ENCODE measurements at places on chromosomes 16 and 17.

DNA sequence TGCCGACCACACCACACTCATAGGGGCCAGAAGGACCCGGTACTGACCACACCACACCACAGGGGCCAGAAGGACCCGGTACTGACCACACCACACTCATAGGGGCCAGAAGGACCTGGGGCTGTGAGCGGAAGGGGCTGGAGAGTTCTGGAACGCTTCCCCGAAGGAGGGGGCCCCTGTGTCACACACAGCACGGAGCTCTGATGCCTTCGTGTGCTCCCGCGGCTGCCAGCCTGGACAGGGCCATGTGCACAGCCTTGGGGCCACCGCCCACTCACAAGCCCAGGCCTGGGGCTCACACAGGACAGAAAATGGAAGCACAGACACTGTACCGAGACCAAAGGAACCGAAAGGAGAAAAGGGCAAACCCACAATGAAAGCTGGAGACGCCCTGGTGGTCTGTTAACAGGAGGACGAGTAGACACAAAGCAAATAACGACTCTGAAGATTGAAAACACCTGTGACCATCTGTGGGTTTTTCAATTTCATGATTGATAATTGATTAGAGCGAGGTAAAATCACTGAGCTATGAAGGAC is 106.5 kb upstream of the METRNL start:
- no peak for DNase-seq

GRCh38 chr16:27627136-27627535 is 77.2 kb downstream of the KATNIP start:
- DNase-seq: no peak

- DNase-seq: no peak
These were observed 2.7 kb downstream of the LITAF start for GRCh38 chr16:11583889-11584565.

DNA sequence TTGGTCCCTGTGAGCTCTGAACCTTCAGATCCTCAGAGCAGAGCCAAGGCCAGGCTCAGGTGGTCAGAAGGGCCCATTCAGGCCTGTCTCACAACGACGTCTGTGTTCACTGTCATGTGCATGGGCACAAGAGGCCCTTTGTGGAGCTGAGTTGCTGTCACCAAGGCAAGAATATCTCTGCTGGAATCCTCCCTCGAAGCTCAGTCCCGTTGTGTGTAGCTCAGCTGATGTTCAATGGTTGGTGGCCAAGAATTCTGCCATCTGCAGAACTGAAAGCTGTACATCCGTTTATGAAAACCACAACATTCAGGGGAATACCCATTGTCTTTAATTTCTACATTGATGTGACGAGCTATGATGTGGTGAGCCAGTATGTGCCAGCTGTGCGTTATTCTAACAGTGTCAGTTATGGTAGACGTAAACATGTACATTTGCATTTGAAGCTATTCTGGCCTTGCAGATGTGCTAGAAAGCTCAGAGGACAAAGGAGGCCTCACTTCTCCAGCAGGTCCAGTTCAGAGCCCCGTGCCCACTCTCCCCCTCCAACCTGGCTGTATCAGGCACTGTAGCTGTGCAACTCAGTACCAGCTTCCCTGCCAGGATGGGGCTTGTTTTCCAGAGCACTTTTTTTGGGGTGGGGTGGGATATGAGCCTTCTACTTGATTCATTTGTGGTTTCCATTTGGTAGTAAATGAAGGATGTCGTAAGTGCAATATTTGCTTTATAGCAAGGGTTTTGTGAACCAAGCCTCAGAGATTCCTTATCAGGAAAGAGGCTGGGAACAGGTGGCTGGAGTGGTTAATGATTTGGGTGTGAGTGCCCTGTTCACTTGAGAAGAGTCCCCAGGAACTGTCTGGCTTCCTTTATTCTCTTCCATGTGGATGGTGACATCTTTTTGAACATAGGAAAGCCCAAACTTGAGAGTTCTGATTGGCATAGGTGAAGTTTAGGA is 56.1 kb downstream of the B9D1 start:
- peak; percentile 7 for DNase-seq

DNA sequence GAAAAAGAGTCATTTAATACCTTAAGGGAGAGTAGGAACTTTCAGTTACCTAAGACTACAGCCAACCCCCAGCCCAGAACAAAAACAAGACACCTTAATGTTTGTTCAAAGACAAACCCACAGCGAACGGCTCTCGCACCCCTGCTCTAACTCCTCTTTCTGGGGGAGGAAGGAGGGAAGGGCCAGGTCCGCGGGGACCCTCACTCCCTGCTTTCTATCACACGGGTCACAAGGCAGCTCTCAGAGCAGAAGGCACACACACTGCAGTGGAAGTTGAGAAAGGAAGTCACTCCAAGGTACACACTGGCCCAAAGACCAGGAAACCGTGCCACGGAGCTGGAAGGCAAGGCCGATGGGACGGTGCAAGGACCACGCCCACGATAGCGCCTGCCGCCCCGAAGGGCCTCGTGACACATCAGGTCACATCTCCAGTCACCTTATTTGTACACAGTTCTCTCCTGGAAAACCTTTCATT is 10.0 kb downstream of the LITAFD start:
- no peak for DNase-seq

GRCh38 chr17:4554441-4554996 is 665 bp downstream of the MYBBP1A start:
- DNase-seq: no peak

DNA sequence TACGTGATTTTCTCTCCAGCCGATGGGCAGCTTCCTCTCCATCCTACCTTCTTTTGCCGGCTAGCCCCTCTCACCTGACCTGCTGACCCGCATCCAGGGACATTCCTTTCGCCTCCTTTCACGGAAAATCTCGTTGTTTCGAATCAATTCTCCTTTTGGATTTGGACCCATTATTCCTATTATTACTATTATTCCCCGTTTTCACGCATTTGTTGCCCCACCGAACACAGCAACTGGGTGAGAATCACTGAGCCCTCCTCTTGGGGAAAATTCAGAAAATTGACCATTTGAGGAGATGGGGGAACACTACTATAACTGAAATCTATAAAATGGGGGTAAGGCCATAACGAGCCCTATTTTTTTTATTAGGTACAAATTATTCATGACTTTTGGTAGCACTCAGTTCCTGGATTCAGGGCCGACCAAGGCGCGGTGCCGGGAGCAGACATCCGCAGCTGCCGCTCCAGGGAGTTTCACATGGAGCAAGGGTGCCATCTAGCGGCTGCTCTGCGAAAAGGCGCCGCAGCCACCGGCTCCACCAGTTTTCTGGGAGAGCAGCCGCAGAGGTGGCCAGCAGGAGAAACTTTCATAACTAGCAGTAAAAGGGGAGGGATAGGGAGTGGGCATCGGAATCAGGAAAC is 3.3 kb upstream of the HOXB8 start:
- DNase-seq: peak; percentile 81

- DNase-seq: no peak
These were observed 19.5 kb downstream of the GP2 start for GRCh38 chr16:20307791-20308190.

- DNase-seq: no peak
These were observed 1200.0 kb downstream of the CDH11 start for GRCh38 chr16:63921737-63922295.

DNA sequence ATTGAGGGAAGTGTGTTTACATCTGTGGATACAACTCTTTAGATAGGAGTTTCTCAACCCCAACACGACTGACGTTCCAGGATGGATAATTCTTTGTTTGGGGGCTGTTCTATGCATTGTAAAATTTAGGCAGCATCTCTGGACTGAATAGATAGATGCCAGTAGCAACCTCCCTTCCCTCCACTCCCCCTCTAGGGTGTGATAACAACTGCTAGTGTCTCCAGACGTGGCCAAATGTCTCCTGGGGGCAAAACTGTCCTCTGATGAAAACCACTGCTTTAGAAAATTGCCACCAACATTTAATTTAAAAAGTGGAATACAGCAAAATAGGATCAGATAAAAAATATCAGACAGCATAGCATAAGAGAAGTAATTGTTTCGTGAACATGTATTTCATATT is 79.9 kb downstream of the HS3ST3A1 start:
- no peak for DNase-seq

GRCh38 chr16:29963021-29963743 is 1.3 kb downstream of the TMEM219 start:
- no peak for DNase-seq

DNA sequence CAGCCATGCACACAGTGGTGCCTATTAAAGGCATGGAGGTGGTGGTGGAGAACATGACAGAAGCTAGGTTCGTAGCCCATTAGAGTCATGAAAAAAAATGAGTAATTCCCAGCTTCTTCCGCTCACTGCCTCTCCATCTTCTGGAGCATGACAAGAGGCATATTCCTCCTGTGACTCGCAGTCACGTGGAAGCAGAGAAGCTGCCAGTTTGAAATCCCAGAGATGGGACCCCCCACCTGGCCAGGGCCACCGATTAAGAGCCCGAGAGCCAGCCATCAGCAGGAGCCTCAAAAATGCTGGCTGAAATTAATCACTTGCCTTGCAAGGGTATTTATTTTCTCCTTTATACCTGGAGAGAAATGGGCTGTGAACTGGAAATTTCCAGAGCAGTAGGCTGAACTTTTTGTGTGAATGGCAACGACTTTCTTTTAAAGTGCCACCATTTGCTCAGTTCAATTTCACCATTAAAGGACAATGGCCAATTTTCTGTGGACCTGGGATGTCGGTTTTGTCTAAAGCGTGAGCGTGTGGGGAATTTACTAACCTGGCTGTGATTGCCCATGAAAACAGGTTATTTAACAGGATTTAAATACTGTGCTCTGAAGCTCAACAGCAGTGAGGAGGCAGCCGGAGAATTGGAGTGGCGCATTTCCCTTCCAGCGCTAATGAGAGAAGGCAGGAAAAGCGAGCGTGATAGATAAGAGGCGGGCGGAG is 189.7 kb upstream of the SDK2 start:
- DNase-seq: no peak

DNA sequence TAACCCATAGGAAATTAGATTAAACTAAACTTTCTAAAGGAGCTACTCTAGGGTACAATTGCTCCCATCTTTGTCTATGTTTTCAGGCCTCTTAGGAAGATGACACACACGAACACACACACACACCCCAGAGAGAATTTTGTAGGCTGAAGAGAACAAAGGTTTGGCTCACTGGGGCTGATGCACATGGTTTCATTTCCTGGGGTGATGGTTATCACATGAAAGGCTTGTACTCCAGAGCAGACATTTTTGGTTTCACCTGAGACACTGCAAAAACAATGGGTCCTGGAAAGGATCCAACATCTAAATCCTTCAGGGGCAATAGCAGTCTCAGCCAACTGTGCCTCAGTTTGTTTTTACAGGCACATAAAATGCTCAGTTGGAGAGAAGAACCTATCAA is 62.8 kb downstream of the GRB7 start:
- no peak for DNase-seq

GRCh38 chr16:89114159-89114981 is 20.7 kb downstream of the ACSF3 start:
- no peak for DNase-seq

DNA sequence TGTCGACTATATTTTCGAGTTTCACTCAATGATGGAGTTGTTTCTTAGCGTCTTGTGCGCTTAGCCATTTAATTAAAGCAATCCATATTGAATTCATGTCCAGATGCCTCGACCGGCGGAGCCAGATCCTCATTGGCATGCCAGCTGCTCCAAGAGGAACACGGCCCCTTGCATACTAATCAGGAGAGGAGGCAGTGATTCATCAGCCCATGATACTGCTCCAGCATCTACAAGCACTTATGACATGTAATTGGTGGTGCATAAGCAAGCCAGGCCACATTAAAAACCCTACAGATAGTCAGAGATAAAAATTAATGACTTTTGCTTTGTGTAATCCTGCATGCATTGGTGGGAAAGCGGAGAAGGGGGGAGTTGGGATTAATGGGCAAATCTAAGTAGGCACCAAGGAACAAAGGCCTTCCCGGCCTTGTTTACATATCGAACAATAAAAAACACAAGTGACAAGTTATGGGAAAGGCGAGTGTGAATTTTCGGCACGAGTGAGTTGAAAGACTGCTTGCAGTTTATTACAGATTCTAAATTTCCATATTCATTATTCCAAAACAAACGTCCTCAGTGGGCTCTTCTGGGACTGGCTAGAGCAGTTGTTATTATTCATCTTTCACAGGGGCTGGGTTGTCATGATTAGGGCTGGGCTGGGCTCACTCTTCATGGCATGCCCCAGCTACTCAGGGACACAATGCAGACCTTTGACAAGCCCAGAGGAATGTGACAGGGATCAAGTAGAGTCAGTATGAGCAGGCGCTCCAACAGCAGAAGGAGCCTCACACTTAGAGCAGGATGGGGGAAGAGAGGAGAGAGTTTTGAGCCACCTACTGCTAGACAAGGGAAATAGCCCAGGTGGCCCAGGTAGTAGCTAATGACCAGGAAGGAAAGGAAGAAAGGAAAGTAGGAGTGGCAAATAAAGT is 281.7 kb upstream of the ZFHX3 start:
- DNase-seq: no peak

DNA sequence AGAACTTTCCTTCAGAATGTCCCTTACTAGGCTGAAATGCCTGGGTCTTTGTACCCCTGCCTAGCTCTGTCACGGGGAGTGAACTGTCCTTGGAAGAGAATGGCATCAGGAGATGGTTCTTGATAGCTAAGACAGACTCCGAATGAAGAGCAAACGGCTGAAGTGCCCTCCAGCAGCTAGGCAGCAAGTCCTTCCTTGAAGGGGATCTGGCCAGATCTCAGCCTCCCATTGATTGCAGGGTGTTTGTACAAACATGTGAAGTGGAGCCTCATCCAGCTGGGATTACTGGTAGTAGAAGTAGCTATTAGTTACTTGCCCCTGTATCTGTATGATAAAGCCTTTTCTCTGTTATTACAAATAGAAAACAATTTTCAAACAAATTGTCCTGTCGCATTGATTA is 30.9 kb downstream of the LRRC36 start:
- no peak for DNase-seq

DNA sequence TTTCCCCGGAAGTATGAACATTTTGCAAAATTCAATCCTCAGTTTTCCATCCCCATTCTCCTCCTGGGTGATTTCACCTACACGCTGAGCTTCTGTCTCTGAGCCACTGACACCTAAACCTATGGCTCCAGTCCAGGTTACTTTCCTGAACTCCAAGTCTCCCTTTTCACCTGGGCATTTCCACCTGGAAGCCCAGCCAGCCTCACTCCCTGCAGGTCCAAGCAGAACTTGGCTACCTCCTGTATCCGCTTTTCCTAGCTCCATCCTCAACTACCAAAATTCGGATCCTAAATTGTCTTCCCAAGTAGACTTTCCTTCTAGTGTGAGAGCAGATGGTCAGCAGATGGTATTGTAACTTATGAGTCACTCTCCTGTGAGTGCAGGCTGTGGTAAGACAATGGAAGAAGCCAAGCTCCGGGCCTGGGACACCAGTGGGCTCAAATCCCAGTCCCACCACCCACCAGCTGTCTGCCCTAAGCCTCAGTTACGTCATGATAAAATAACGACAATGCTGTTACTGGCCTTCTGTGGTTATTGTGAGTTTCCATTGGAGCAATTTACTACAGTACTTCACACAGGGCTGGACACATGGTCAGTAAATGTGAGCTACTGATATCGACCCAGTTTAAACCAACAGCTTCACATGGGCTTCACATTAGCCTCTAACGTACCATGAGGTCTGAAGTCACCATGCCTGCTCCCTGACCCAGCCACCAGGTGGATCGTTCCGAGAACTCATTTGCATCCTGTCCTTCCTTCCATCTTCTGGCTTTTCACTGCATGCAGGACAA is 33.3 kb downstream of the PECAM1 start:
- DNase-seq: no peak

GRCh38 chr16:17460890-17461289 is 9.9 kb downstream of the XYLT1 start:
- no peak for DNase-seq
